CD4-positive, alpha-beta T cell treated with Interleukin-12 subunit alpha and Interleukin-12 subunit beta, for 1 hour (primary cell): ENCODE measurements at places on chromosomes 1 and 21.

DNA sequence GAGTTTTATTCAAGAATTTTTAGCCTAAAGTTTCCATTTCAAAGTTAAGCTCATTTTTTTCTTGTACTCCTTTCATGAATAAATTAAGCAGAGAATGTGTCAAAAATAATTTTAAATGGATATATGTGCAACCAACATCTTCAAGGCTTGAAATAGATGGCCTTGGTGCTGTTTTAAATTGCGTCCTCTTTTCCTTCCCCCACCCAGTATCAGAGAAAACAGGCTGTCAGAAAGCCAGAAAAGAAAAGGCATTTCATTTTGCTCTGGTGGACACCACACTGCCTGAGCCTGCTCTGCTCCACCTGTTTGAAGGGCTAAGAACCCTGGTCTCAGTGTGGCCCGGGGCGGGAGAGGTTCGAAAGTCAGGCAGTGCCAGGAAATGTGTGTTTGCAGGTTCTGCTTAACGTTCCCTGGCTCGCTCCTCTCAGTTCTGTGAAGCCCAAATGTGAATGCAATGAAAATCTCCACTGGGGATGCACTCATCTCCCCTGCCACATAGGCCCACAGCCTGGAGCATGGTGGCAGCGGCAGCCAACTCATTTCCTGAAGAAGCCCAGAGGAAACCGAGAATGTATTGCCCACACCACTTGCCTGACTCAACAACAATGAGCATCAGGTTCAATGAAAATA is 134.4 kb downstream of the SDCCAG8 start:
- no peak for DNase-seq

DNA sequence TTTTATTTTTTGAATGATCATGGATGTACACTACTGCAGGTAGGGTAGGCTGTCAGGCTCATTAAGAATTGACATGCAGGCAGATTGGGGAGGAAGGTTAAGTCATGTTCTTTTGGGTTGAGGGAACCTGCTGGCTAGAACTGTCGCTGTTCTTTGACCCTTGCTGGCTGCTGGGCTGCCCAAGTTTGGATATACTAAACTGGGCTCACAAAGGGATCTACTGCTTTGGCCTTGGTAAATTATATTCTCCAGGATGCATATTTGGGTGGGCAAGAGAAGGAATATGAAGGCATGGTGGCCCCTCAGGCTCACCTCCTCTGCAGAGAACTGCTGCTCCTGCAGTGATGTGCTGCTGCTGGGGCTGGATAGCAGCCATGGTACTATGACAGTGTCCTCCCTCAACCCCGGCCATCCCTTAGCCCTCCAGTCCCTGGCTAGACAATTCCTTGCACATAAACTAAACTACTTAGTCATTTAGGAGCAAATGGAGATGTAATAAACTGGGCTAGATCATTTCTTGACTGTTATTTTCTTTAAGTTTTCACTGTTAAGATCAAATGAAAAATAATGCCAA is 6.1 kb downstream of the ATP1A1 start:
- DNase-seq, result no peak

DNA sequence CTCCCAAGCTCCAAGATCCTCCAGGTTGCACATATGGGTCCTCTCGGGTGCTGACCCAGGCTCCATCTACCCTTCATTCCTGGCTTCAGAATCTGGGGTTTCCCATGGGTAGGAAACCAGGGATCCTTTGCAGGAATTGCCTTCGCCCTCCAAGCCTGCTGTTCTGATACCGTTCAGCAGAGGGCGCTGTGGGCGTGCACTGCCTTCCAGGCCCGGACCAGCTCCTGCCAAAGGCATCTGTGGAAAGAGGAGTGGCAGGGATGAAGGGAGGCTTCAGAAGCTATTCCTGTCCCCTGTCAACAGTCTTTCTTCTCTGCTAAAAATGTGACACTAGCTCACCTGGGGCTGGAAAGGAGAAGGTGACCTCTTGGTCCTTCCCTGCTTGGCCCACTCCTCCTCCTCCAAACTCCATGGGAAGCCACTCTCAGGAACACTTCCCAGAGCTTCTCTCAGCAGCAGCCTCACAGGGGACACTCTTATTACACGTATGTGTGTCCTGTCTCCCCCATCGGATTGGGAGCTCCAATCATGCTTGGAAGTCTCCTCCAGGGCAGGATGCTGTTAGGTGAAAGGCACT is 71.2 kb downstream of the VWA5B1 start:
- DNase-seq, result no peak

DNA sequence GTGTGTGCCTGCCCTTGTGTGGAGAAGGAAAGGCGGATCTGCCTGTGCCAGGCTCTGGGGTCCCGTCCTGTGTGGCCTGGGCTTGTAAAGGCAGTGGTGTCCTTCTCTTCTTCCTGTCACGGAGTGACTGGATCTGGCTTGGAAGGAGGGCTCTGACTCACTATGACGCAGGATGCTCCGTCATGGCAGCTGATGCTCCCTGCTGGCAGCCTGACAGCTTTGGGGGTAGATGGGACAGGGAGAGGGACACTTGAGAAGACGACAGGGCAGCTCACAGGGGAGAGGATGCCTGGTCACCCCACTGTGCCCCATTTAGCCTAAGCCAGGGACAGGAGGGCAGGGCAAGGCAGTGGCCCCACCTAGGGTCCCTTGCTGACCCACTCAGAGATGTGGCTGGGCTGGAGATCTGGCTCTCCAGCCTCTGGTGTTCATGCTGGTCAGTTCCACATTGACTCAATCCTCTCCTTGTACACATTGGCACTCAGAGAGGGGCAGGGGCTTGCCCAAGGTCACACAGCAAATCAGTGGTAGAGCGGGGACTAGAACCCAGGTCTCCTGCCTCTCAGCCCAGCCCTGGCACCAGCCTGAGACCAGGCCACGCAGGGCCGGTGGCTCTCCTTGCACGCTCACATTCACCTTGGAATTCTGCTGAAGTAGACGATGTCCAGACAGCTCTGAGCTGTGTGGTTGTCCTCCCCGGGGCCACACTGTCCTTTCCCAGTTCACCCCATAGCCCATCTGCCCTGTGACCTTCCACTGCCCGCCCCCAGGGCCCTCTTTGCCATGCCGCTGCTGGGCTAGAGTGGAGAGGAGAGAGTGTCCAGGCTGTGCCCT is 2.8 kb upstream of the FAM131C start:
- DNase-seq, result no peak

- no peak for DNase-seq
Observed at GRCh38 chr21:32806810-32807386, 35.3 kb upstream of the PAXBP1 start.
